ENCODE measurements at places on chromosomes 12 and 14. TPM values are rescaled to one million over a fixed set of nuclear protein-coding genes. Genes with fewer than 3 reads are reported as not detected.

The LBHD2 gene
- not detected for total RNA-seq

The DAO gene
- not detected for total RNA-seq

The TIGAR gene
- 14.8 TPM for total RNA-seq

DNA sequence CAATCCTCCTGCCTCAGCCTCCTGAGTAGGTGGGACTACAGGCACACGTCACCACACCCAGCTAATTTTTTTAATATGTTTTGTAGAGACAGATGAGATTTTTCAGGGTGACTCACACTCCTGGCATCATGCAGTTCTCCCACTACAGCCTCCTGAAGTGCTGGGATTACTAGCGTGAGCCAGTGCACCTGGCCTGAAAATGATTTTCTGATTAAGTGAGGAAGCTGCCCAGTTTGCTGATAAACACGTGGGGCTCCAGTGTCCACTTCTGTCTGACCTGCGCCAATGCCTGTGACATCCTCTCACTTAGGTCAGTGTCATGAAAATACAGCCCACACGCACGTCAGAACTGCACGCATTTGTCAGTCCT, 37.0 kb upstream of the SFSWAP start:
- DNase-seq: no peak

- DNase-seq: no peak
Measured at GRCh38 chr14:91383439-91383838, 34.2 kb downstream of the CCDC88C start.

- no peak for DNase-seq
Measured at GRCh38 chr12:93944911-93945310, 203.5 kb upstream of the PLXNC1 start.

DNA sequence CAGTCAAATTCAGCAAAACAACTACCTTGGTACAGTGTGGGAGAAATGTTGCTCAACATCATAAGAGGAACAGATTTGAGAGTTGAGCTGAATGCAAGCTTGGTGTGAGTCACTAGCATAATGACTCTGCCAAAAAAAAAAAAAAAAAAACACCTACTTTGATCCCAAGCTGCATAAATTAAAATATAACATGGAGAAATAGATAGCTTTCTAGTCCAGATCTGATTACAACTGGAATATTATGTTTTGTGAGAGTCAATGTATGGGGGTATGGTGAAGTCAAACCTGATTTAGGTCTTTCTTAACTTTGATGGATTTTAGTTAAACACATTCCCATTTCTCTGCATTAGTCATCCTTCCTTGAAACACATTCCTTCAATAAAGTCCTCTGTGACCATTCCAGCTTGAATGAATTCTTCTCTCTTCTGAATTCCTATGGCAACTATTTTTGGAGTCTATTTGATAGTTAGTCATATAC, 188.1 kb downstream of the SLC5A8 start:
- peak; percentile 67 for DNase-seq
